Stimulated activated CD8-positive, alpha-beta memory T cell treated with anti-CD3 and anti-CD28 coated beads, Interleukin-7, amount 100 ng/mL, for 1 hour (primary cell): ENCODE measurements at places on chromosomes 12 and 14.

GRCh38 chr12:69987579-69988091 lies 162.6 kb downstream of the MYRFL start:
- no peak for DNase-seq

GRCh38 chr12:128810182-128811127 lies 13.3 kb downstream of the SLC15A4 start:
- no peak for DNase-seq

DNA sequence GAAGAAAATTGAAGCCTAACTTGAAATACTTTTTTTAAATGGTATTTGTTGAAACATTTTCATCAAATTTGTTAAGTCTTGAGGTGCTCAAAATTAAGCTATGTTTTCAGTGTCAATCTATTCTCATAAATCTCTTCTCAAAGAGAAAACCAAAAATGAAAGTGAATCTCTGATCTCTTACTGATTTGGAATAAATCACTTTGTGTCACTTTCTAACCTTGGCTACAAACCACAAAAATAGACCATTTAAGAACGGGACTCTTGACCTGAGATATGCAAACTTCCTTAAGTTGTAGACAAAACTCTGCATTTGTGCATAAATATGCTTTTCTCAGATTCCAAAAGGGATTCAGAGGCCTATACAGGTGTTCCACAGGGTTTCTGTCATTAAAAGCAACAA lies 192.9 kb downstream of the SEC23A start:
- no peak for DNase-seq

GRCh38 chr14:21557084-21557901 lies 22.6 kb downstream of the OR10G3 start:
- DNase-seq, result peak; percentile 62

DNA sequence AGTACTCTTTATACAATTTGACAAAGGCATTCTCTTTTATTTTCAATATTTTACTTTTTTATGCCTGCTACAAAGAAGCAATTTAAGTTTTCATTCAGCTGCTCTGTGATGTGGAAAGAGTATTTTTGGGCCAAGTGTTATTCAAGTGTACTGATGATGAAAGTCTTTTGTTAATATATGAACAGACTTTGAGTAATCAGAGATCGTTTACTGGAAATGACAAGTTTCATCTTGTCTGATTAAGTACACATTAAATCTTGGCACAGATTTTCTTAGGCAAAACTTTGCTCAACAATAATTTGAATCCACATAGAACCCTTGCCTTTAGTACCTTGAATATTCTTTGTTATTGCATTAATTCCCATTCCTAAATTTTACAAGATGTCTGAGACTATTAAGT lies 13.3 kb upstream of the PZP start:
- no peak for DNase-seq

GRCh38 chr12:94460616-94460959 lies 921 bp upstream of the CEP83 start:
- DNase-seq, result no peak

DNA sequence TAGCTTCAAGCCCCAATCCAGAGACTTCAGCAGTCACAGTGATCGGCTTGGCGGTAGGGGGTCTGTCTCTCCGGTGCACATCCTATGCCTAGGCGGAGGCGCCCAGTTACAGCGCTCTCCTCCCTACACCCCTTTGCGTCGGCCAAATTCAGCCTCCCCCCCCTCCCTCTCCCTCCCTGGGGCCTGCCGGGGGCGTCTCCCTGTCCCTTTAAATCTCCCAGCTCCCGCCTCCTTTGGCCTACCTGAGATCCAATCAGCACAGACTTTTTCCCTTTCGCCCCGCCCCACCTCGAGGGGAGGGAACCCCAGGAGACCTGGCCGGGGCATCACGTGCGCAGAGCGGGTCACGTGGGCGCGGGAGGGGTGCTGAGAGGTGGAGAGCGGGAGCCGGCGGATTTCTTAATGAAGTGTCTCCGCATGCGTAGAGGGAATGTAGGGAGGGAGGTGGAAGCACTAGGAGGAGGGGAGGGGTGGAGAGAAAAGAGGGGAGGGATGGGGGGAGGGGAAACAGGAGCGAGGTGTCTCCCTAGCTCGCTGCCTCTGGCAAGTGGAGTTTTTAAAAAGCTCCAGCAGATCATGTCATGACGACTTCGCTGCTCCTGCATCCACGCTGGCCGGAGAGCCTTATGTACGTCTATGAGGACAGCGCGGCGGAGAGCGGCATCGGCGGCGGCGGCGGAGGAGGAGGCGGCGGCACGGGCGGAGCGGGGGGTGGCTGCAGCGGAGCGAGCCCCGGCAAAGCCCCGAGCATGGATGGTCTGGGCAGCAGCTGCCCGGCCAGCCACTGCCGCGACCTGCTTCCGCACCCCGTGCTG lies at the start of gene HOXC13:
TSS of gene HOXC13 (plus strand) at position 506 of the 815 bp plus-strand sequence. CDS start at position 582, 76 bp downstream.
- no peak for DNase-seq

DNA sequence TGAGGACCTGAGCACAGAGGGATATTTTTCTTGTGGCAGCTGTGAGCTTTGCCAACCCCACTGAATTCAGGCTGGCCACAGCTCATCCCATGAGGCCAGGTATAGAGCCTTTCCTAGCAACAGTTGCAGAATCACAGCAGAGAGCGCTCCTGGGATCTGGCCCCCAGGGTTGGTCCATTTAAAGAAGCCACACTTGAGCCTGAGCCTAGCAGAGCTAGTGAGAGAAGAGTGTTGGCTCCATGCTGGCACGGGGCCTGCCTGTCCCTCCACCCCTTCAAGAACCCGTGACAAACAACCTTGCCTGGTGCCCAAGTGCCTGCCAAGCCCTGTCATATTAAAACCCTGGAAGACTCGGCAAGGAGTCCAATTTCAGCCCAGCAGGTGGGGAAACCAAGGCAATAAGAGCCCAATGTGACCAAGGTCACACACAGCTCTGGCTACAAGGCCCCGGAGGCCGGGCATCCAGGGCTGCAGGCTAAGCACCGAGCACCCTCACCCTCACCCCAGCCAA lies 91.6 kb downstream of the LRRC74A start:
- no peak for DNase-seq

DNA sequence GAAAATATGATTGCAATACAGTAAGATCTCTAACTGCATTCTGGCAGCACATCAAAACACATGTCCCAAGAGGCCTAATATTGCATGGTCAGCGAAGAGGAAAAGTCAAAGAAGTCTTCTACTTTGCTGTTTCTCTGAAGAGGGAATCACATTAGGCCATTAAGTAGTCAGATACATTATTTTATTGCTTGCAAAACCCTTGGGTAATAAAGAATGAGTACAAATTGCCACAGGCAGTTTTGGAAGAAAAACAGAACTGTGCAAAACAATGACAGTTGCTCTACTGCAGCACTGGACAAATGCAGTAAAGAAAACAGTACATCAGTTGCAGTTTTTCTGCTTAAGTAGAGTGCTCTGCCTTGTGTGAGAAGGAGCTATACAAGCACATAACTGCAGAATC lies 211.9 kb downstream of the MED13L start:
- no peak for DNase-seq

- DNase-seq, result no peak
These were observed 168.2 kb downstream of the KIF26A start for GRCh38 chr14:104306450-104307040.

- no peak for DNase-seq
These were observed 82.1 kb upstream of the TMCC3 start for GRCh38 chr12:94732367-94732990.

DNA sequence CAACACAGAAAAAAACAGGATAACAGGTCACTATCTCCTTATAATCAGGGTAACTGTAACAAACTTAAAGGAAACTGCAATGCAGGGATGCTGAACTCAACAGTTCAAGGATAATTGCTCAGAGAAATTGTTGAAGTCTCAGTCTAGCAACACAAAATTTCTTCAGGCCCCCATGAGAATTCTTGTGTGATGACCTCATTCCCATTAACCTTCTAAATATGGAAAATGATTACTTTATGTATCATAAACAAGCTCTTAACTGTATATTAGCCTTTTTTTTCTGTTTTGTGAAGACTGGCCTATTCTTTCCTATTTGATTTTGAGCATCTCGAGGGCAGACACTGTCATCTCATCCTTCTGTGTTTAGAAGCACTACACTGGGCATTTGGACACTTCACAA lies 47.1 kb downstream of the IGF1 start:
- no peak for DNase-seq

DNA sequence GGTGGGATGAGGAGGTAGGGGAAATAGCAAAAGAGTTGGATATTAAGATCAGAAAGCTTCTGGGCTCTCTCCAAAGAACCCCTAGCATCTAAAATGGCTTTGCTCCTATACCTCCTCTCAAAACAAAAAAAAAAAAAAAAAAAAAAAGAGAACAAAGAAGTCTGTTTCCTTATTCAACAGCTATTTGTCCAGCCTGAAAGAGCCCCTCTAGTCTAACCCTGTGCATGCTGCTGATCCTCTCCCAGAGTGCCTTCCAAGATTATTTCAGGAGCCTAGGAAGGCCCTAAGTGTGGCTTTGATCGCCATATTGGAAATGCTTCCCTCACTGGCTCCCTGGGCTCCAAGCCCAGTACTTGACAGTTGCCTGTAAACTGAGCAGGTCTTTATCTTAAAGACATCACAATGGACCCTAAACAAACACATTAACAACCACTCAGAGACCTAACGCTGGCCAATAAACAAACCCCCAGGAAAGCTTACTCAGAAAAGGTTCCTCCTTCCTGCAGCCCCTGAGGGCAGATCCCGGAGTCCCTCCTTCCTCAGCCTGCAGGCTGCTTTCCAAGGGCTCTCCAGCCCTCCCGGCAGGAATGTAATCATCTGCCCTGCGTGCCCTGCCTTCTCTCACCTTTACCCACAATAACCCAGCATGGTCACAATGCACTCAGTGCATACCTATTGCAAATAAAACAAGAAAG lies 17.4 kb upstream of the COL2A1 start:
- DNase-seq, result no peak

- DNase-seq, result no peak
These were observed 95.5 kb downstream of the SLC38A6 start for GRCh38 chr14:61076556-61076955.

DNA sequence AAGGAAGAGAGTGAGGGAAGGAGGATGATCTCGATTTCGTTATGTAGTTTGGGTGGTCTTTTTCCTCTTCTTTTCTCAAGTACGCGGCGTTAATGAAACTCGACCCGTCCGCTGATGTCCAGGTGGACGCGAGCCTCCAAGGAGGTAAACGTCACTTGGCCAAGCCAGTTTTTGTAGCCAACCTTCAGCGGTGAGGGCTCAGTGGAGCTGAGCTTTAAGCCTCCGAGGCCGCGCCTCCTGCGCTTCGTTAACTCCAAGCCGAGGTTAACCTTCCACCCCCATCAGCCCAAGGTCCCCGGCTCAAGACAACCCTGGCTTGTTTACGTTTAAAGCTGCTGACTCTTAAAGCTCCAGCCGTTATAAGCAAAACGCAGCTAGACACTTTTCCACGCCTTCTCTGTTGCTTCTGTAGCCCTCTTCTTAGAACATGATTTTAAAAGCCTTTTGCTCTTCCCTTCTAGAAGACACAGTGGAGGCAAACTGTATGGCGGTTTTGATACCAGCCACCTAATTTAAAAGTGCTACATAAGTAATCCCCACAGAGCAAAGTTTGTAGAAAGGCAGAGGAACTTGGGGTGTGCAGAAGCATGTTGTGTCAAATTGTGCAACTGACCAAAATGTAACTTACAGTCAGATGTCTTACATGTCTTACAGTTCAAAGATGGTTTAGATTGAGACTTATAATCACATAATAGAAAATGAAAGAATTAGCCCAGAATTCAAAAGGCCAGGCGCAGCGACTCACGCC lies 923 bp upstream of the ITPR2 start:
- no peak for DNase-seq

- no peak for DNase-seq
These were observed 247.6 kb downstream of the TMEM121 start for GRCh38 chr14:105774001-105774400.

- DNase-seq, result no peak
These were observed 3.0 kb upstream of the PLXNC1 start for GRCh38 chr12:94145191-94145983.

DNA sequence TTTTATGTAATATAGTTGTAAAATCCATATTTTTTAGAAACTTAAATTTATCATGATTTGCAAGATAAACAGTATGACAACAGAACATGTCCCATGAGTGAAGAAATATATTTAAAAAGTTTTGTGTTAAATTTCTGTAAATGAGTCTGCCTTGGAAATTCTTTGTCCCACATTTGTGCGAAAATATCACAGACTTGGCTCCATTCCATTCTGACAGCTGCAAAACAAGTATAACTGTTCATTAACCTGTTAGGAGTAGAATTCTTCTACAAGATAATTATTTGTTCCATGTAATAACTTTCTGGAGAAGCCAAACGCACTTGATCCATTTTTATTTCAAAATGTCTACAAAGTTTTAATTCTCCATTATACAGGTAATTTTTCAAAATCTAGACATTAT lies 37.9 kb downstream of the MDM1 start:
- DNase-seq, result no peak
